ENCODE measurements at places on chromosomes 5 and 9. TPM values are rescaled to one million over a fixed set of nuclear protein-coding genes. Genes with fewer than 3 reads are reported as not detected.

DNA sequence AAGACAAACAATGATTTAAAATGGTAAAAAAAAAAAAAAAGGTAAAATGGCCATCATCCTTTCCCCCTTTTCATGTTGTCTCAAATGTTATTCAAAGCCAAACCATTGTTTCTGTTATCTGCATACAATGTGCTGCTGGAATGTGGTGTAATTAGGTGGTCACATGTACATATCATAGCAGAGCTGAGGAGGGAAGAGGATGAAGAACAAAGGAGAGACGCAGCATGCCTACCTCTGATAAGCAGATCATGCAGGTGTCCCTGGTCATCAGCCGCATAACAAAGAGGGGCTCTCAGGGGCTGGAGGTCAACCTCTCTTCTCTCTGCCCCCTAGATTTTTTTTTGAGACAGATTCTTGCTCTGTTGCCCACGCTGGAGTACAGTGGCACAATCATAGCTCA is 141.0 kb downstream of the CARTPT start:
- H3K27me3 ChIP-seq = no peaks in the 10 kb centered on the region
- no peak for DNase-seq
- no peak overlapping the region for H3K4me3 ChIP-seq
- H3K36me3 ChIP-seq = no peaks in the 10 kb centered on the region
- H3K27ac ChIP-seq = no peak overlapping the region

DNA sequence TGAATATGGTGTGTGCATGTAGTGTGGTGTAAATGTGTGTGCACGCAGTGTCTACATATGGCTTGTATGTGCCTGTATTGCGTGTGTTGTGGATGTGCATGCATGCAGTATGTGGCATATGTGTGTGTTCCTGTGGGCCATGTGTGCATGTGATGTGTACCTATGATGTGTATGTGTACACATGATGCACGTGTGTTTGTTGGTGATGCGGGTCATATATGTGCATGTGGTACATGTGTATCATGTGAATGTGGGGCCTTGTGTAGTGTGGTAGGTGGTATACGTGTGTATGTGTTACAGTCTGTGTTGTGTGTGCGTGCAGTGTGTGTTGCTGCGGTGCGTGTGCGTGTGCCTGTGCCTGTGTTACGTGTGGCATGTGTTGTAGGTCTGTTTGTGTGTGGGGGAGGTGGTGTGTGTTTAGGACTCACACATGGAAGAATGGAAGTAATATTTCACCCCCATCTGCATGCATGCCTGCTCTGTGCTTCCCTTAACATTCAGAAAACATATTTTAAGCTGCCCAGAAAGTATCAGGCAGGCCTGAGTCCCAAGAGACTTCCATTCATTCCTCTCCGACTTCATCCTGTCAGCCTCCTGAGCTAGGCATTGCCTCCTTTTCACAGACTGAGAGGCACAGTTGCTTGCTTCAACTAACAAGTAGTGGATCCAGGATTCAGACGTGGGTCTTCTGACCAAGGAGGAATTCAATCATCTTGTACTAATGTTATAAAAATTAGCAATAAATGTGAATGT is 55.4 kb upstream of the RUFY1 start:
- H3K27ac ChIP-seq = no peak overlapping the region
- H3K36me3 ChIP-seq = no peaks in the 10 kb centered on the region
- H3K4me1 ChIP-seq = no peaks in the 10 kb centered on the region
- H3K4me3 ChIP-seq = no peak overlapping the region

GRCh38 chr9:13606586-13606985 is 327.1 kb upstream of the MPDZ start:
- no peak overlapping the region for H3K4me3 ChIP-seq
- no peaks in the 10 kb centered on the region for H3K4me1 ChIP-seq
- H3K36me3 ChIP-seq = no peaks in the 10 kb centered on the region
- no peaks in the 10 kb centered on the region for H3K27me3 ChIP-seq
- H3K27ac ChIP-seq = no peak overlapping the region

- no peaks in the 10 kb centered on the region for H3K27me3 ChIP-seq
- no peak for DNase-seq
- no peaks in the 10 kb centered on the region for H3K36me3 ChIP-seq
- peaks cover 5% of the 10 kb centered on the region for H3K4me1 ChIP-seq
Measured at GRCh38 chr9:109934136-109934856, 154.3 kb downstream of the PALM2AKAP2 start.

GRCh38 chr5:6190838-6191237 is 187.5 kb downstream of the MED10 start:
- no peak for DNase-seq
- H3K4me3 ChIP-seq = no peak overlapping the region
- no peaks in the 10 kb centered on the region for H3K36me3 ChIP-seq

DNA sequence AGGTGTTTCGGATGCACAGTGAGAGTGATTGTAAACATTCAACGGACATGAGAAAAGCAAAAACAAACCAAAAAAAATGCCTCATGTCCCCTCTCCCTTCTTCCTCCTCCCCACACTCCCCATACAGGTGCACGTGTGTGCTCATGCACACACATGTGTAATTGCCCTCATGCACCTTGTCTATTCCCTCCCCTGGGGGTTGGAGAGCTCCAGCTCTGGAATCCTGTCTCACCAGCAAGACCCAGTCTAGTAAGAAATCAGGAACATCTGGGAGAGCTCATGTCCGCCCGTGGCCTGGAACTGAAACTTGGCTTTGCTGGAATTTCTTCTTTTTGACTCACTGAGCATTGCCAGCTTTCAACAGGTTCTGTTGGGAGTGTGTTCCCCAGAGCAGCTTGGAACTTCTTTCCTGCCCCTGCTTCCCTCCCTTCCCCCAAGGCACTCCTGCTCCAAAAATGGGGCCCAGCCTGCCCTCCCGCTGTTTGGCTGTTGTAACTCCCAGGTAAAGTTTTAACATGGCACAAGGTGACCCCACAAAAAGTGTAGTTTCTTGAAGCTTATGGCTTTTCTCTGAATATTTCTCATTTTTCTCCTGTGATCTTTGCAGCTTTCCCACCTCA is 190.1 kb downstream of the NR3C1 start:
- H3K4me3 ChIP-seq = no peak overlapping the region
- DNase-seq = no peak
- H3K27me3 ChIP-seq = no peaks in the 10 kb centered on the region

DNA sequence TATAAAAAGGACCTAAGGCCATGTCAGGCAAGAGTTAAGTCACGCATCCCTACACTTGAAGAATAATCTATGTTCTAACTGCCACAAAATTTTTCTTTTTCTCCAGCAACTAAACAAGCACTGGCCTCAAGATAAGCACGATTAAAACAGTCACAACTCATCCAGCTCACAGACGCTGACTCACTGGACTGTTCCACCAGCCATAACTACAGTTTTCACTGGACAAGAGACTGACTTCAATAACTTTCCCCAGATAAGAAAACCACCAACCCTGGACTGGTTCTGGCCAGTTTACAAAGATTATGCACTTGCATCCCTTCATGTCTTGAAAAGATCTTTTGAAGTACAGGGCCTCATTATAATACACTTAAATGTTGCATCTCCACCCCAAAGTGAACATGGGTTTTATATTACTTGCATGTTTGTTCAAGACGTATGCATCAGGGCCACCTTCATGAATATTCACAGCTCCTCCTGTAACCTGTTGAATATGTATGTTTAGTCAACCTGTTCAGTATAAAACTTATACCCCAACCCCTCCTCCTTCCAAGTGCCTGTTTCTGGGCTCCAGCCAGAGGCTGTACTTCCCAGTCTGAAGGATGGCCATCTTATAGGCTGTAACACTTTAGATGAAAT is 129.3 kb upstream of the EPB41L4A start:
- H3K27me3 ChIP-seq = no peaks in the 10 kb centered on the region
- H3K27ac ChIP-seq = no peak overlapping the region
- DNase-seq = no peak
- H3K36me3 ChIP-seq = no peaks in the 10 kb centered on the region
- no peak overlapping the region for H3K4me3 ChIP-seq

DNA sequence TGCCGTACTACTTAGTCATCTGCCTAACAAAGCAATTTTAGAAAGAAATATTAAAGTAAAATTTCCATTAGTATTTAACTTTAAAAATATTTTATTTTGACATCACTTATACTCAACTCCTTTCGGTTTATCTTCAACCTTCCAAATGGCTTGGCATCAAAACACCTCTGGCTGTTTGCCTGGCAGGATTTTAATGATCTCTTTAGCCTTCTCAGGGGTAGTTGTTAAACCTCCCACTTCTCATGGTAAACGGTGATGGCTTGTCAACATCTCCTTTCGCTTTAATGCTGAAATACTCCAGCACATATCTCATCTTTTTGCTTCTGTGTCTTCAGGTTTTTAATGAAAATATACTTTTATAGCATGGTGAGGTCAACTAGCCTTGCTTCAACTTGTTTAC is 747.1 kb downstream of the CETN3 start:
- no peaks in the 10 kb centered on the region for H3K4me1 ChIP-seq
- no peaks in the 10 kb centered on the region for H3K27me3 ChIP-seq
- no peak overlapping the region for H3K27ac ChIP-seq
- DNase-seq = no peak
- no peaks in the 10 kb centered on the region for H3K36me3 ChIP-seq

GRCh38 chr5:139470821-139471300 is at the start of gene SMIM33:
SMIM33 (plus strand) TSS chr5:139471004; CDS start chr5:139471122, 118 bp downstream.
- DNase-seq = peak; percentile 42
- no peaks in the 10 kb centered on the region for H3K36me3 ChIP-seq
- H3K27ac ChIP-seq = peak within 1 kb of the TSS; percentile 76
- H3K27me3 ChIP-seq = no peaks in the 10 kb centered on the region

DNA sequence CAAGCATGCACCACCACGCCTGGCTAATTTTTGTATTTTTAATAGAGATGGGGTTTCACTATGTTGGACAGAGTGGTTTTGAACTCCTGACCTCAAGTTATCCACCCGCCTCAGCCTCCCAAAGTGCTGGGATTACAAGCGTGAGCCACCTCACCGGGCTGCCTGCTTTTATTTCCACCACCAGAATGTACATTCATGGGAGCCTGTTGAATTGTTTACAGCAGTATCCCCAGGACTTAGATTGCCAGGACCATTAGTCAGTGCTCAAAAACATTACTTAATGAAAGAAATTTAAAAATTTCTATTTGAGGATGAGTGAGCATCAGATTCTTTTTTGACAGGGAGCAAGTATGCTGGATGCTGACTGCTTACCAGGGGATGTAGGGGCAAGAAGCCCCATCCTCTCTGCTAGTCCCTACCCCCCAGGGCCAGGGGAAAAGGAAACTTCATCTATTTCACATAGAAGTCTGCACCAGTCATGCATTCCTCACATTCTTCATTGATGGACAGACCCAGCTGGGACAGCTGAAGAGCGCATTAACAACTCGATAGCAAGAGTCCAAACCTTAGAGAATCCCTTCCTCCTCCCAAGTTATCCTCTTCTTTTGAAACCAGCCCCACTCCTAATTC is 10.3 kb upstream of the RGMB start:
- no peak overlapping the region for H3K27ac ChIP-seq
- H3K4me3 ChIP-seq = no peak overlapping the region
- H3K36me3 ChIP-seq = no peaks in the 10 kb centered on the region

- no peaks in the 10 kb centered on the region for H3K36me3 ChIP-seq
- no peak overlapping the region for H3K4me3 ChIP-seq
- peaks cover 9% of the 10 kb centered on the region for H3K4me1 ChIP-seq
- H3K27me3 ChIP-seq = no peaks in the 10 kb centered on the region
Measured at GRCh38 chr5:84301535-84301934, 83.1 kb downstream of the EDIL3 start.

SQSTM1 gene
- total RNA-seq = 463 TPM

SLC25A2 gene
- 0.67 TPM for total RNA-seq

All from upper lobe of left lung (tissue), 6 donors.